ENCODE measurements at places on chromosomes 6 and 20. TPM values are rescaled to one million over a fixed set of nuclear protein-coding genes. Genes with fewer than 3 reads are reported as not detected.
A peak's percentile ranks its signal among the peaks of the same experiment; 100 is the strongest.

Gene ENPP4
- 4.8 TPM for total RNA-seq

Gene ENTPD6
- 67.8 TPM for total RNA-seq

- no peak overlapping the region for H3K27ac ChIP-seq
- H3K4me3 ChIP-seq: no peak overlapping the region
- H3K27me3 ChIP-seq: no peaks in the 10 kb centered on the region
- H3K4me1 ChIP-seq: no peaks in the 10 kb centered on the region
- no peak for DNase-seq
Measured at GRCh38 chr6:17737704-17738252, 31.1 kb upstream of the NUP153 start.

DNA sequence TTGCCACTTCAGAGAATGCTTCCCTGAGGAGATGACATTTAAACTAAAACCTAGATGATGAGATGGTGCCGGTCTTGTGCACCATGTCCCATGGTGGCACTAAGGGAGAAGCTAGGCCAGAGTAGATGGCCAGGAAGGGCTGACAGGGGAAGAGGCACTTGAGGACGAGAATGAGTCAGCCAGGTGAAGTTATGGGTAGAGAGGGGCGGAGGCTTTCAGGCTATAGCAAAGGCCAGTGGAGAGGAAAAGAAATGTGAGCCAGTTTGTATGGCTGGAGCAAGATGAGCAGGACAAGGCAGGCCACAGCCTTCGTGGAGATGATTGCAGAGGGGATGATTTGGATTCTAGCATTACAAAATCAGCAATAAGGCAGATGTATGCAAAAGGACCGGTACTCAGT, 44.7 kb upstream of the ADGRF4 start:
- peaks cover 4% of the 10 kb centered on the region for H3K4me1 ChIP-seq
- H3K27ac ChIP-seq: no peak overlapping the region
- H3K4me3 ChIP-seq: no peak overlapping the region
- H3K27me3 ChIP-seq: no peaks in the 10 kb centered on the region

- H3K4me1 ChIP-seq: peaks cover 19% of the 10 kb centered on the region
- DNase-seq: no peak
- H3K36me3 ChIP-seq: peaks cover 12% of the 10 kb centered on the region
- no peak overlapping the region for H3K27ac ChIP-seq
Measured at GRCh38 chr6:21321076-21321475, 272.5 kb upstream of the SOX4 start.

- peaks cover 11% of the 10 kb centered on the region for H3K27me3 ChIP-seq
- DNase-seq: no peak
- no peaks in the 10 kb centered on the region for H3K4me1 ChIP-seq
Measured at GRCh38 chr20:41905199-41905598, 287.0 kb upstream of the CHD6 start.

- H3K4me1 ChIP-seq: peaks cover 17% of the 10 kb centered on the region
- H3K36me3 ChIP-seq: no peaks in the 10 kb centered on the region
- H3K27ac ChIP-seq: peak overlapping the region; percentile 13
- no peaks in the 10 kb centered on the region for H3K27me3 ChIP-seq
- DNase-seq: no peak
- H3K4me3 ChIP-seq: no peak overlapping the region
Measured at GRCh38 chr6:139422105-139423036, 47.9 kb upstream of the CITED2 start.

DNA sequence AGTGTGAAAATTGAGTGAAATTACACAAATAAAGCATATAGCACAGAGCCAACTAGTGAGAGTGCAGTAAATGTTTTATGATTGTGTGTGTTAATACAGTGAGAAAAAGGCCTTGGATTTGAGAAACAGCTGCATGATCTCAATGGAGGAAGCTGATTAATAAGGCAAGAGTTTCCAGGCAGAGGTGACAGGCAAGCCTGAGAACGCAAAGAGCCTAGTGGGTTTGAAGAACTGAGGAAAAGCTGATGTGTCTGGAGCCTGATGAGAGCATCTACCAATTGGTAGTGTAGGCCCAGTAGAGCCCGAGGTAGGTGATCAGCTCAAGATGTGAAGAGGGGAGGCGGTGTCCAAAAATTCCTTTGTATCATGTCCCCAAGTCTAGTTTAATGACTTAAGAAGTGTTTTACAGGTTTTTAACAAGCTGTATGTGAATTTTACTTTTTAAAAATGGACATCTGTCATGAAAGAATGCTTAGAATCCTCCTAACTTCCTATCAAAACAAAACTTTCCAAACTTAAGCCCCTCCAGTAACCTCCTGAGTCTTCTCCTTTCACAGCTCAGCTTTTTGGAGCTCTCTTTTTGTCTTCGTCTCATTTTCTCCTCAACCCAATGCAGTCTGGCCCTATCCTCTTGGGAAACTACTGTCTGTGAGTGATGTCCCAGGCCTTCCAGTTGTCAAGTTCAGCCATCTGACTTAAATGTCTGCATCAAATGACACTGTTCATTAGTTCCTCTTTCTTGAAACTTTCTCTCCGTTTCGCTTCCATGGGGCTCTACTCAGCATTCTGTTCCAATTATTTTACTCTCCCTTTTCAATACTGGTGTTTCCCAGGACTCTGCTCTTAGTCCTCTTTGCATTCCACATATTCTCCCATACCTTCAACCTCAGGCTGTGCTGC, 1.2 kb downstream of the CDC40 start:
- no peak overlapping the region for H3K27ac ChIP-seq
- no peak for DNase-seq
- no peak overlapping the region for H3K4me3 ChIP-seq
- H3K27me3 ChIP-seq: no peaks in the 10 kb centered on the region

- no peaks in the 10 kb centered on the region for H3K27me3 ChIP-seq
- no peak overlapping the region for H3K4me3 ChIP-seq
- H3K27ac ChIP-seq: peak overlapping the region; percentile 93
- no peak for DNase-seq
- H3K4me1 ChIP-seq: peaks cover 32% of the 10 kb centered on the region
Measured at GRCh38 chr6:87756858-87757257, 54.8 kb upstream of the AKIRIN2 start.

DNA sequence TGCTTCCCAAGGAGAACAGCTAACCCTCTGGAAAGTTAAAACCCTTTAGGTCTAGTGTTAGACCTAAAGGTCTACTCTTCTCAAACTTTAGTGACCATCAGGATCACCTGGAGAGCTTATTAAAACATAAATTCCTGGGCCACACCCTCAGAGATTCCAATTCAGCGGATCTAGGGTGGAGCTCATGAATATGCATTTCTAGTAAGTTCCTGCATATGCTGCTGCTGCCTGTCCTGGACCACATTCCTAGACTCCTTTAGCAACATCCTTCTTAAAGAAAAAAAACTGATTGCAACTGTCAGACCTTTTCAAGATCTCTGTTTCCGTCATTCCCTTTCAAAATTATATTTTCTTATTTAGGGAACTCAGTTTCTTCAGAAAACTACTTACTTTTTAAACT, 31.2 kb downstream of the SNAP25 start:
- DNase-seq: no peak
- peaks cover 17% of the 10 kb centered on the region for H3K27me3 ChIP-seq
- H3K4me3 ChIP-seq: no peak overlapping the region
- no peaks in the 10 kb centered on the region for H3K4me1 ChIP-seq

- peaks cover 9% of the 10 kb centered on the region for H3K4me1 ChIP-seq
- no peak for DNase-seq
- H3K27me3 ChIP-seq: no peaks in the 10 kb centered on the region
- H3K4me3 ChIP-seq: no peak overlapping the region
Measured at GRCh38 chr6:114195027-114195365, 147.8 kb downstream of the HS3ST5 start.

GRCh38 chr6:138403324-138403800, 661 bp upstream of the HEBP2 start:
- H3K27ac ChIP-seq: peak overlapping the region; percentile 93
- peak overlapping the region; percentile 76 for H3K4me3 ChIP-seq

GRCh38 chr6:31321820-31322219, 35.2 kb downstream of the HLA-B start:
- no peaks in the 10 kb centered on the region for H3K36me3 ChIP-seq
- DNase-seq: no peak
- H3K27me3 ChIP-seq: peaks cover 71% of the 10 kb centered on the region
- H3K4me3 ChIP-seq: no peak overlapping the region
- no peak overlapping the region for H3K27ac ChIP-seq
- no peaks in the 10 kb centered on the region for H3K4me1 ChIP-seq
